ENCODE measurements at places on chromosomes 4 and X.
A peak's percentile ranks its signal among the peaks of the same experiment; 100 is the strongest.

GRCh38 chr4:40648742-40649281 lies 19.1 kb upstream of the RBM47 start:
- no peak for DNase-seq

DNA sequence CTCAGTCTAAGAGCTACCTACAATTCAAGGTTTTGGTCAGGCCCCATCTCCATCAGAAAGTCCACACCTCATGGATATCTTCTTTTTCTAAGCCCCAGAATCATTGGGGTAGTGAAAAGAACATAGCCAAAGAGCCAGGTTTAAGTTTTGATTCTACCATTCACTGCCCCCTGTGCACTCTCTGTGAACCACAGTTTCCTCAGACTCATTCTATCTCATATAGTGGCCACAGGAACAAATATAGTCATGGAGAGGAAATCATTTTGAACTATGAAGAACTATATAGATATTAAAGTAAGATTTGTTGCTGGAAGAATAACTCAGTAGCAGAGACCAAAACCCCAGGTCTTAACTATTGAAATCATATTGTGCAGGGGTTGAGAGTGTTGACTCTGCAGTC lies 3.3 kb downstream of the SYTL5 start:
- no peak for DNase-seq

DNA sequence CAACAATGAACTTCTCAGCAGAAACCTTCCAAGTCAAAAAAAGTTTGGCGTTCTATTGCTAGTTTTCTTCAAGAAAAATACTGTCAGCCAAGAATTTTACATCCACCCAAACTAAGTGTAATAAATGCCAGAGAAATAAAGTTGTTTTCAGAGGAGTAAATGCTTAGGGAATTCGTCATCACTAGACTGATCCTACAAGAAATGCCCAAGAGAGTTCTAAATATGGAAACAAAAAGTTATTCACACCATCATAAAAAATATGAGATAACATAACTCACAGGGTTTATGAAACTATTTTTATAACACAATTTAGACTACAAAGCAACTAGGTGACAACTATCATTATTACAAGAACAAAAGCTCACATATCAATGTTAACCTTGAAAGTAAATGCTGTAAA lies 259.5 kb upstream of the GABRA2 start:
- DNase-seq, result no peak

- no peak for DNase-seq
Observed at GRCh38 chr4:52157641-52158316, 106.7 kb downstream of the SPATA18 start.

GRCh38 chr4:38203609-38204008 lies 243.4 kb downstream of the PTTG2 start:
- no peak for DNase-seq

- DNase-seq, result no peak
Observed at GRCh38 chr4:1510931-1511330, 104.7 kb upstream of the NKX1-1 start.

DNA sequence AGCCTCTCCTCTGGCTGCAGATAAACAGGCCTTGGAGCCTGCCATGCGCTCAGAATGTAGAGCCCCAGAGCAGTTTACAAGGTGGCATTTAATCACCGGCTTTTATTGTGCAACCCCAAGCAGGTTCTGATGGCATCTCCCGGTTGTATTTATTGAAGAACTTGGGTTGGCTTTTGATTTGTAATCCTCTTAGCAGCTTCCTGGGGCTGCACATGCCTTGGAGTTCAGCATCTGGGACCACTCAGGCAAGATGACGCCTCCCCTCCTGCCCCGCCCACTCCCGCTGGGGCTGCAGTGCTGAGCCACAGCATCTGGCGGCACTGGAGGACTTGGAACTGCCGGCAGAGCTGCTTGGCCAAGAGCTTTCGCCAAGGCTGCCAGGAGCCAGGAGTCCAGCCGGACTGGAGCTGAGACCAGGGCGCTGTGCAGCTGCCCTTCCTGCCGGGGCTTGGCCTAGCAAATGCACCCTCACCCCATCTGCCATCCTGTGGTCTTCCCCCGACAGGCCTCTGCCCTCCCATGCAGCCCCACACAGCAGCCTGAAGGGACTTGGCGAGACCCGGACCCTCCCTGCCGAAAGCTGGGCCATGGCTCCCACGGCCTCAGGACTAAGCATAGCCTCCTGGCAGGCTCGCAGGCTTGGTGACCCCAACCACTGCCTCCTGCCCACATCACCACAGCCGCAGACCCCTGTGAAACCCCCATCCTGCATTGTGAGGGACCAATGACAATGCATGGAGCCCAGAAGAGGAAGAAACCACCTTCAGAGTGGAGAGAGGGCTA lies 5.4 kb downstream of the HTRA3 start:
- no peak for DNase-seq

DNA sequence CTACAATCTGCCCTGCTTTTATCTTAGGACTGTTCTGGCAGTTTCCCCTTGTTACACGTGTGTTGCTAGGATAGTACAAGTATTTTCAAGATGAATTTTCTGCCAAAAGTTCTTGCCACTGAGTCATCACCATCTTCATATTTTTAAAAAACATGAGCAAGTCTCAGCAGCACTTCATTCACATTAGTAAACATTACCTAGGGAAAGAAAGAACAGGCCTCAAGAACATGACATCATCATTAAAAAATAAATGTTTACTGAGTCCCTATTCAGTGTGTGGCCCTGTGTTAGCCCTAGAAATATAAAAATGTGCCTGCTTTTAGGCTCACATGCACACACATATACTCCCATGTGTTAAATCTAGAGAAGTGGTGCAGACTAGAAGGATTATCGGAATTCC lies 18.7 kb upstream of the GPC3 start:
- DNase-seq, result no peak

- DNase-seq, result no peak
Observed at GRCh38 chr4:118770741-118771187, 65.2 kb downstream of the SEC24D start.

DNA sequence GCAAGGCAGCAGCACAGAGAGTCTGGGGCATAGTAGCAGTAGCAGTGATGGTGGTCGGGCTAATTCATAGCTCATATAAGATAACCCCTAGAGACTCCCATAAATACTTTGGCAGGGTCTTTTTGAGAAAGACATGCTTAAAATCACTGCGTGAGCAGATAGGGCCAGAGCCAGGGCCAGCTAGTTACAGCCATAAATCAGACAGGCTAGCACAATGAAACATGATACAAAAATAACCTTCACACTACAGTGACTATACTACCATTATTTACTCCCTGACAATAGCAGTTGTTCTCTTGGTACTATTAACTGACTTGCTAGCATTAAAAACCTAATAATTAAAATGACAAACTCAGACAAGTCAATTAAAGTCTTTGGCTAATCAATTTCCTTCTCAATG lies 295.9 kb downstream of the SMARCA1 start:
- no peak for DNase-seq

- DNase-seq, result no peak
Observed at GRCh38 chr4:40688446-40689095, 58.9 kb upstream of the RBM47 start.

DNA sequence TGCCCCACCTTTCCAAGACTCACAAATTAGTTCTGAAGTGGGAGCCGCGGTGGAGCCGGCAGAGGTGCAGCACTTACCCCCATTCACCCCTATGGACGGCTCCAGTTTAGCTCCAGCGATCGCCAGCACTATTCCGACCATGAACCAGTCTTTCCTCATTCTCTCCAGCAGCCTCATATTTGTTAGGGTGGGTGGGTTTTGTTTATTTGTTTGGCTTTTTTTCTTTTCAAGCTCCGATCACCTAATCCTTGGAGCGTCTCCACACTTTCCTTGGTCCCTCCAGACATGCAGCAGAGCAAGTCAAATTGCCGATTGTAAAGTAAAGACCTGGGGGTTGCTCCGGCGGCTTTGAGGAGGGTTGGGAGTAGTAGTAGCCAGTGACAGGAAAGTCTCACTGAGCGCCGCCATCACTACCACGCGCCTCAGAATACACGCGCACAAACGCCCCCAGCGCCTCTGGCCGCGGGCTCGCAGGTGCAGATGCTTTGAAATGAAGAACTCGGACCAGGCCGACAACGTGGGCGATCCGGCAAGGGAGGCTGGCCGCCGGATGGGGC lies at the start of gene SLC10A7:
Gene SLC10A7, minus strand, starts transcription at position 400 of the 557 bp plus-strand sequence. Its CDS starts 223 bp downstream, at position 177.
- DNase-seq, result peak; percentile 43

DNA sequence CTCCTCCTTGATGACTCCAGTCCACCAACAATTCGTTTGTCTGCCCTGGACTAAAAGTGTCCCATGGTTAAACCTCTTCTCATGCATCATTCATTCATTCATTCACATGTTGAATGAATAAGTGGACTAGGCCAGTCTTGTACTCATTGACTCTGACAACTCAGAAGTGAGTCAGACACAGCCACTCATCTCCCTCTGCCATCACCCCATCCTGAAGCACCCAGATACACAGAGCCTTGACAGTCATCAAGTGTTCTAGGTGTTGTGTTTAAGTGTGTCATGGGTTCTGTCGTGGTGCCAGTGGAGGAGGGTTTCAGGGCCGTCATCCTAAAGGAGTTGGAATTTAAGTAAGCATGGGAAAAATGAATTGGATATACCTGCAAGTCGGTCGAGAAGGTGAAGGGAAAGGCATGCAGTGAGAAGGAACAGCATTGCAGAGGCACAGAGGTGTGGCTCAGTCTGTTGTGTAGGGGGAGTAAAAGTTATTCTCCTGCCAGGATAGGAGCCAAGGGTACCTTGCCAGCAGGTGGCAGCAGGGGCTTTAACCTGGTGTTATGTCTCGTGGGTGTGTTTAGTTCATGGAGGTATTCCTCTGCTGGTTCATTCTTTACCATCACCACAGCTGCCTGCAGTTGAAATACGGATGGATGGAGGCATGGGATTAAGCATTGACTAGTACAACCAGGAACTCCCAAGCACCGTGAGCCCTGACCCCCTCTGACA lies 18.3 kb downstream of the MAGED2 start:
- no peak for DNase-seq

GRCh38 chrX:69268611-69269010 lies 103.4 kb upstream of the PJA1 start:
- DNase-seq, result no peak

DNA sequence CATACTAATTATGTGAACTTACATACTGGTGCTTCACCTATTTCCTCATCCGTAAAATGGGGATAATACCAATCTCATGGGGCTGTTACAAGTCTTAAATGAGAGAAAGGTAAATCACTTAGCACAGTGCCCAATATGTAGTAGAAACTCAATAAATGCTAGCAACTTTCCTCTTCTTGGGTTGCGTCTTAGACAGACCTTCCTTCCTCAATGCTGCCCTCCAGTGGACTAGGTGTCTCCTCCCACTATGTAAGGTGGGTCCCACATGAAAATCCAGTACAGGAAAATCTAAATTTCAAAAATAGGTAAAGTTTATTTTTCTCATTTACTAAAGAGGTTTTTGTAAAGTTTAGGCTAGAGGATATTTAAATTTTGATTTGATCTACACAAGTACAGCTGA lies 20.6 kb downstream of the ZDHHC9 start:
- peak; percentile 38 for DNase-seq

- no peak for DNase-seq
Observed at GRCh38 chr4:1202526-1203011, 30.2 kb upstream of the SPON2 start.

GRCh38 chrX:73490661-73491060 lies 43.8 kb downstream of the CDX4 start:
- no peak for DNase-seq

- no peak for DNase-seq
Observed at GRCh38 chr4:163196926-163197480, 30.3 kb upstream of the NAF1 start.

GRCh38 chr4:153546280-153546679 lies 80.1 kb downstream of the TMEM131L start:
- DNase-seq, result no peak

GRCh38 chrX:41005445-41005992 lies 79.7 kb upstream of the USP9X start:
- peak; percentile 5 for DNase-seq

DNA sequence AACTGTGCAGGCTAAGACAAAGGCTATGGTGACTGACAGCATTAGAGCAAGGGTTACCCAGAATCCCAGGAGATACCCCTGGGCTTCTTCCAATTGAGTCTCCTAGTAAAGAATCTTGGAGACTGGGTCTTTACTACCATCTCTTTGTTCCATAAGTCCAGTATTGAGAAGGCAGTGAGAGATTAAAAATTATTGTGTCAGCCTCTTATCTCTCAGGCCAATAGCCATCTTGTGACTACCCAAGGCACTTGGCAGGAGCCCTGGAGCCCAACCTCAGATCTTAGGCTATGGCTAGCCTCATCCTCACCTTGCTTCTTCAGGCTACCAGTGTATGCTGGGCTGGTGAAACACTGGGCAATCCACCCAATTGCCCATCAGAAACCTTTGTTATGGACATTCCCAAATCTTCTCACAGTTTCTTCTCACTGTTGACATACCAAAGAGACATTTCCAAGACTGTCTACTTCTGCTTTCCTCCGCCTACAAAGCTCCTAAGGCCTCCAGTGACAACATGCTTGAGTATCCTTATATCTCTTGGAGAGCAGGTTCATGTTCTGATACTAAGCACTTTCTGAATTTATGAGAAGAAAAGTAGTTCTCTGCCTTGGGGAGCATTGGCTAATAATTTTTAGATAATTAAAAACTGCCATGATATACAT lies 76.3 kb upstream of the STIM2 start:
- DNase-seq, result no peak

- no peak for DNase-seq
Observed at GRCh38 chr4:70925418-70925817, 23.2 kb downstream of the MOB1B start.

- DNase-seq, result no peak
Observed at GRCh38 chrX:10173331-10173900, 16.6 kb downstream of the CLCN4 start.

GRCh38 chr4:67332627-67333026 lies 212.7 kb downstream of the CENPC start:
- DNase-seq, result no peak

- no peak for DNase-seq
Observed at GRCh38 chr4:168633496-168633895, 136.6 kb downstream of the PALLD start.

GRCh38 chr4:99624141-99624719 lies 33.4 kb downstream of the C4orf54 start:
- no peak for DNase-seq

DNA sequence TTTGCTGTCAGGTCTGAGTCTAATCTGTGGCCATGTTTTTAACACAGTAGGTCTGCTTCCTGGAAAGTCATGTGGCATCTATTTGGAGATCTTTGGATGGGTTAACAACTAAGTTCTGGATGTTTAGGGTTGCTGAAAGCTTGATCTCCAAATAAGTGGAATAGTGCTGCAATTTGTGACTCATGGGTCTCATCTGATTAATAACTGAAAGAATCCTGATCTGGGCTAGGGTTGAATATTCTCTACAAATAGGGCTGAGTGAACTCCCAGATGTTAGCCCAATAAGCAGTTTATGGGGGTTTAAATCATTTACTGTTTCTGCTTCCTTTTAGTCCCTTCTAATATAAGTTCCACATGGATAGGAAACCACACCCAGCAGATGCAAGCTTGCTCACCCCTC lies 23.1 kb downstream of the CT47C1 start:
- no peak for DNase-seq

- no peak for DNase-seq
Observed at GRCh38 chrX:132364313-132364712, 124.5 kb downstream of the MBNL3 start.
